Cerebellar nuclear complex (tissue), 1 donor: ENCODE measurements at places on chromosomes 7 and 10.

- DNase-seq = no peak
These were observed 1.1 kb upstream of the SLC25A13 start for GRCh38 chr7:96322847-96323461.

DNA sequence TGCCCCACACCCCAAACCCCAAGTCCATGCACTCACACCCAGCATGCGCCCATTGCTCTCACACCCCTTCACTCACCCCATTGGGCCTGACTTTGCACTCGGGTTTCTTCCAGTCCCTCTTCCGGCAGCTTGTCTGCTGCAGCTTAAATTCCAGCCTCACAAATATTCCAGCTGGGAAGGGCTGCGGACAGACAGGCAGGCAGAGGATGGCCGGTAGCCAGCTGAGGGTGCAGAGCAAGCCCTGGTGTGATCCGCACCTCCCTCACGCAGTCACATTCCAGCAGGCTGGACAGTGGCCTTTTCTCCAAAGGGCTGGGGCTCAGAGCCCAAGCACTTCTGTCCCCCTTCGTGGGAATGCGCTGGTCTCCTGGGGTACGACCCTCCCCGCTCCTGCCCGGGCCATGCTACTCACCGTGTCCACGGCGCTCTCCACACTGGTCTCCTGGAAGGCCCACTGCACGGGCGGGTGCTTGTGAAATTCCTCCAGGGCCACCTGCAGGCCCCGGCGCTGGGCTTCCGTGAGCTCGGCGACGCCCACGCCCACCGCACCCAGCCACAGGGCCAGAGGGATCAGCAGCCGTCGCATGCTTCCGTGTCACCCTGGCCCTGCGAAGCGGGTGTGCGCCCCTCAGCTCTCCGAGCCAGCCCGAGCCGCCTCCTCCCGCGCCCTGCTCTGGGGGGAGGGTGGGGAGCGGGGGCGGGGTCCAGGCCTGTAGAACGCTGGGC lies 1.2 kb downstream of the RARRES2 start:
- DNase-seq = no peak

- DNase-seq = no peak
These were observed 81.0 kb downstream of the TMEM270 start for GRCh38 chr7:73941836-73942551.

DNA sequence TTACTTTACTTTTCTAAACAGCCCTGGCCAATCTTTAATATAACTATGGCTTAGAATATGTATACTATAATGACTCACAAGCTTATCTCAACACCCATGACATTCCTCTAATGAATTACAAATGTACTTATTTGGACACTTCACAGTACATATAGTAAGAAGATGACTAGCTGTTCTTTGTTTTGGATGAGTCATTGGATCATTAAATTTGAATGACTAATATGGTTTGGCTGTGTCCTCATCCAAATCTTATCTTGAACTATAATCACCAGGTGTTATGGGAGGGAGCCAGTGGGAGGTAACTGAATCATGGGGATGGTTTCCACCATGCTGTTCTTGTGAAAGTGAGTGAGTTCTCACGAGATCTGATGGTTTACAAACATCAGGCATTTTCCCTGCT lies 807.5 kb upstream of the SORCS1 start:
- no peak for DNase-seq

DNA sequence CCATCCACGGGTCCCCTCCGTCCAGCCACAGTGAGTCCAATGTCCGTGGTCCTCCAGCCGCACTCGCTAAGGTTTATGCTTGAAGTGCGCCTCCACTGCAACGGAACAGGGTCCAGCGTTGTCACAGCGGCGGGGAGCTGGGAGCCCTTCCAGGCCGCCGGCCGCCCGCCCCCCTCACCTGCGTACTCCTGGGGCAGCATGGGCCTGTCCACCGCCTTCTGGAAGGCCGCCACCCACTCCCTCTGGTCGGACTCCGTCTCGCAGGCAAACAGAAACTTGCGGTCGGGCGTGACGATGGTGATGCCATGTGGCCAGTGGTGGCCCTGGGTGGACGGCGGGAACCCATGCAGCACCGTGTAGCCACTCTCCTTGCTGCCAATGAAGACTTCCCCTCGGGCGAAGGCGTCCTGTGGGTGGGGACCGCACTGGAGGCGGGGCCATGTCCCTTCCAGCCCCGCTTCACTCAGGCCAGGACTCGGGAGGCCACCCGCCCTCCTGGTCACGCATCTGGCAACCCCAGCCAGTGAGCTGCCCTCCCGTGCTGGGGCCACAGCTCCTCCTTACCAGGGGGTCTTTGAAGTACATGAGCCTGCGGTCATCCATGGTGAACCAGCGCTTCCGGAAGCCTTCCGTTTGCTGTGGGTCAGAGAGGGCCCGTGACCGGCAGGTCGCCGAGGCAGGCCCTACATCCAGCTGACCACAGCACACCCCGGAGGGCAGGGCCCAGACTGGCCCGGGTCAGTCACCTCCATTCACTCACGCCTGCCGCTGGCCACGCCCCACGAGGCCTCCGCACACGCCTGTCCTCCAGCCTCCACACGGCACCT lies 22.7 kb downstream of the GET4 start:
- DNase-seq = no peak

GRCh38 chr10:118832241-118832651 lies 77.5 kb upstream of the CACUL1 start:
- no peak for DNase-seq

- no peak for DNase-seq
These were observed 340.8 kb downstream of the PHTF2 start for GRCh38 chr7:78139335-78139734.

DNA sequence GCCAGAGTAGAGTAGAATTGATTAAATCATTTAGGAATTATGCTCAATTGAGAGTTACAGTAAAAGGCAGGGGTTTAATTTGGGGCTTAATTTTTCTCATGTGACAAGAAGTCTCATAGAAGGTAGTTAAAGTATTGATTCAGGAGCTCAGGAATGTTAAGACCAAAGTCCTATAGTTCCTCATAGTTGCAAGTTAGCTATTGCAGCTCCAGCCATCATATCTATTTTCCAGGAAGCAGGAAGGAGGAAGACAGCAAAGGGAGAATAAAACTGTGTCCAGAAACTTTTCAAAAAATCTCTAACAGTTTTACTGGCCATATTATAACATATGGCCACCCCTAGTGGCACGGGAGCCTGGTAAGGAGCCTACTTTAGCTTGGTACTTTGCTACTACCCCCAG lies 97.0 kb upstream of the RPA3 start:
- no peak for DNase-seq

GRCh38 chr7:84191842-84192241 lies 2.7 kb downstream of the SEMA3A start:
- DNase-seq = no peak

DNA sequence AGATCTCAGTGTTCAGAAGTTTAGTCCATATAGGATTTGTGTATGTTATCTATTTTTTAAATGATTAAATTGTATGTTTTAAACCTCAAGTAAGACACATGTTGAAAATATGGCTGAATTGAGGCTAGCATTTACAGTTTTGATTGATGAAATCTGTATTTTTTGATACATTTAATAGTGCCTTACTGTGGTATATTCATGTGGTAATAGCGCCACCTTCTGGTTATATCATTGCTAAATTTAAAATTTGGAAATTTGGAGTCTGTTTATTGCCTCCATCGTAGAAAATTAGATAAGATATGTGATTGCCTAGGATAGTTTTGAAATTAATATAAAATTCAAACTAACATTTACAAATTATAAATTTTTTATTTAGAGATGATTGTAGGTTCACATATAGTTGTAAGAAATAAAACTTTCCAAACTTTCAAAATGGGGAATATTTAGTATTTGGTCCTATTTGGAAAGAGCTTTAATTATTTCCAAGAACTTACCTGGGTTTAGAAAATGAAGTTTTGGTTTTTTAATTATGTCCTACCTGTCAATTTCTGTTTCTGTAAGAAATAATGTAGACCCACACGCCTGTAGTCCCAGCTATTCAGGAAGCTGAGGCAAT lies 19.1 kb upstream of the ARMS2 start:
- DNase-seq = no peak

DNA sequence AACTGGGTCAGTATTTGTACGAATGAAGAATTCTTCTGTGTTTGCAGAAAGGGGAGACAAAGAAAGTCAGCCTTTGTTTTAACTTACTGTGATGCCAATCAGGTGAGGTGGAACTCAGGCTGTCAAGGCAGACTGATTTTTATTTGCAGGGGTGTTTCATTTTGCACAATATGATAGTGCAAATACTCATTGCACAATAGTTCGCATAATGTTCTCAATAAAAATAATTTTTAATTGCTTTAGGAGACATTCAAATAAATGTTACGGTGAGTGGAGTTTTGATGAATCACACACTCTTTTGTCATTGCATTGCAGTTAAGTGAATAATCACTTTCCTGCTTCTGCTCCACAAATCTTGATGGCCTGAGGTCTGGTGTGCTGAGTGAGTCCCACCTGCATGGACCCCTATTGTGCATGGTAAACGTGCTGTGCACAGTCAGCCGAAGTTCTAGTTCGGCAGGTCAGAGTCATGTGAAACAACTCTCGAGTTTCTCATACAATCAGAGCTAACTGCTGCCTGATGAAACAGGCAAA lies 141.3 kb upstream of the FZD8 start:
- DNase-seq = no peak

DNA sequence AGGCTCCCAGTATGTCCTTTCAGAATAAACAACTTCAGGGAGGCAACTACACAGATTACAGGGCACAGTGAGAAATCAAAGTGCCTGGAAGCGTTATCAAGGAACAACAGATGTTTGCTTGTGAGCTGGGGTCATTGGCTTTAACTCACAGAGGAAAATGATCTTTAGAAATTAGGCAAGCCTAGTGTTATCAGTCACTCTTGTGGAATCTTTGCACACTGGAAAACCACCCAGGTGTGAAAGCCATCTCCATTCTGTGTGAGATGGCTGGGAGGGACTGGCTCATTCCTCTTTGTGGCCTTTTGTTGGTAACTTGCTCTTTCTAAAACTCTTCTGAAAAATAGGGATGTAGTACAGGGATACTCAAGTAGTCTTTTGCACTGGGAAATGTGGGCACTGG lies 716.0 kb downstream of the XPNPEP1 start:
- no peak for DNase-seq

DNA sequence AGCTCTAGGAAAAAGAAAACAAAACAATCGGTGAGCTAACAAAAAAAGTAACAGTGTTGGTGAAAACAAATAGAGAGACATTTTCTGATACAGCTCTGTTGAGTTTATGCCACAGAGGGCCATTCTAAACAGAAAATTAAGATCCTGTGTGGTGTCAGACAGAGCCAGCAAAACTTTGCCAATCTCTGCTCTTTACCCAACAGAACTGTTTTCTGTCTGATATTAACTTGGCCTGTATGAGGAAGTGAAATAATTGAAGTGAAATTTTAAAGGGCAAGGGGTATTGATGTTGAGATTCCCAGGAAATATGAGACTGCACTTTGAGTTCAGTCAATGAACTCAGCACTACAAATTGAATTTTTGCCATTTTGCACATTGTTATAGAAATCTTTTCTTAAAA lies 101.0 kb downstream of the AOAH start:
- DNase-seq = no peak

DNA sequence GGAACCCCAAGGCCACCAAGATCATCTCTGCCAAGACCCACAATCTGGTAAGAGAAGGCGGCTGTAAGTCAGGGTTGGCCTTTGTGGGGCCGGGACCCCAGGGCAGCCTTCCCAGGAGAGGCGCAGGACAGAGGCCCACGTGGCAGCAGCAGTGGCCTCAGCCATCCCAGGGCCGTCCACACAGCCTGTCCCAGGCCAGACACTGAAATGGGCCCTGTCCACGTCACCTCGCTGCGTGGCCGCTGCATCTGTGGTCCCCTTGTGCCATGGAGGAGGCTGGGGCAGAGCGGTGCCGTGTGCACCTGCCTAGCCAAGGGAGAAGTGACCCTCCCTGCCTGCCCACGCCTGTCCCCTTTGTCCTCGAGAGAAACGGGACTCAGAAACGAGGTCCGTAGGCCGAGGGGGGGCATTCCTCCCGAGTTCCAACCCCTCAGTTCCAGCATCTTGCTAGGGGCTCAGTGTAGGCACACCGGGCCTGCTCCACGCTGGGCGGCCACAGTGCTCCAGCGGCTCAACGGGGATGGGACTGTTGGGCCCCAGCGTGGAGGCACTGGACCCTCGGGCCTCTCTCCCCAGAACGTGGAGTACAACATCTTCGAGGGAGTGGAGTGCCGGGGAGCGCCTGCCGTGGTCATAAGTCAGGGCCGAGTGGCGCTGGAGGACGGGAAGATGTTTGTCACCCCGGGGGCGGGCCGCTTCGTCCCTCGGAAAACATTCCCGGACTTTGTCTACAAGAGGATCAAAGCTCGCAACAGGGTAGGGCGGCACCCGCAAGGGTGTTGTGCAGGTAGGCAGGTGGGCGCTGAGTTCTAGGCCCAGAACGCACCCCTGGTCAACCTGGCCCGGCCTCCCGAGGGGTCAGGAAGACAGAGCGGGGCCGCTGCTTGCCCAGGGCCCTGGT lies 15.6 kb downstream of the DPYSL4 start:
- DNase-seq = no peak

DNA sequence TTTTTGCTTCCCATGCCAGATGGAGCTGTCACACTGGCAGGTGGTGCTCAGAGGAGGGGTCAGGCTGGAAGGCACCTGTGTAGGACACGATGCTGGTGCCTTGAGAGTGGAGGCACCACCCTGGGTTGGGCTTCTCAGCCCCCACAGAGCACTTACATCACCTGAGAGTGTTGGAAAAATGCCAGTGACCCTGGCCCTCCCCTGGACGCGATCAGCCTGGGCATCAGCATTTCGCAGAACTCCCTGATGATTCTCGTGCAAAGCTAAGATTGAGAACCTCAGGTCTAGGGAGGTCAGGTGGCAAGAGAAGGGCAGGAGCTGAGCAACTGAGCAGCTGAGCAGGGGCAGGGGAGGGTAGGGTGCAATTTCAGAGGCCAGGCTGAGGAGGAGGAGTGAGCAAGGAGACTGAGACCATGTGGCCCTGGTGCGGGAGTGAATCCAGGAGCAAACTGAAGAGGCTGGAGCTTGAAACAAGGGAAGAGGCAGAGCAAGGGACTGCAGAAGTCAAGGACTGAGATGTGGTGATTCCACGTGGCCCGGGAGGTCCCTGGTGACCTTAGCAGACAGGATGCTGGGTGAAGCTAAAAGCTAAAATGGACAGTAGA lies 24.7 kb upstream of the GRID1 start:
- DNase-seq = no peak

GRCh38 chr10:132925071-132925561 lies 17.3 kb downstream of the CFAP46 start:
- DNase-seq = no peak

- no peak for DNase-seq
These were observed 20.1 kb downstream of the CYTH3 start for GRCh38 chr7:6252341-6252746.

- DNase-seq = no peak
These were observed 133.4 kb upstream of the CSTF2T start for GRCh38 chr10:51832652-51833383.

DNA sequence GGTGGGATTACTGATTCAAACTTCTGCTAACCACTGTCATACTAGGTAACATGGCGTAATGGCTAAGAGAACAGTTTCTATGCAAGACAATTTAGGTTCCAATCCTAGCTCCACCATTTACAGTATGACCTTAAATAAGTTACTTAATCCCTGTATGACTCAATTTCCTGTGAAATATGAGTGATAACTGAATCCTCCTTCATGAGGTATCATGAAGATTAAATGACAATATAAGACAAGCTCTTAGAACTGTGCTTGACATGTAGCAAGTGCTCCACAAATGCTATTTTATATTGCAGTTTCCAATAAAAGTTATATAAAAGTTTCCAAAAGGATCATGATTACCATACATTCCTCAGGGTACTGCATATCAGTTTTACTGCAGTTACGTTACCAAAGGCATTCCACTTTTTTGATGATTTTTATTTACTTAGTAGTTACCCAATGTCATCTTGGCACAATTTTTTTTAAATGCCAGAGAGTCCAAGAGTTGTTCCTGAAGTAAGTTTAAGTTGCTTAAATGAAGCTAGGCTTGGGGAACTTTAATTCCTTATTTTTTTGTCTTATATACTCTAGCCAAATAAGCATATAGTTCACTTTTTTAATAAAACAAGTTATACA lies 7.1 kb downstream of the DOCK4 start:
- no peak for DNase-seq
